Activated T-helper 9 cell treated with anti-CD3 and anti-CD28 coated beads, Interleukin-2, amount 50 U/mL, for 16 hours (primary cell): ENCODE measurements at places on chromosomes 11 and 22.

DNA sequence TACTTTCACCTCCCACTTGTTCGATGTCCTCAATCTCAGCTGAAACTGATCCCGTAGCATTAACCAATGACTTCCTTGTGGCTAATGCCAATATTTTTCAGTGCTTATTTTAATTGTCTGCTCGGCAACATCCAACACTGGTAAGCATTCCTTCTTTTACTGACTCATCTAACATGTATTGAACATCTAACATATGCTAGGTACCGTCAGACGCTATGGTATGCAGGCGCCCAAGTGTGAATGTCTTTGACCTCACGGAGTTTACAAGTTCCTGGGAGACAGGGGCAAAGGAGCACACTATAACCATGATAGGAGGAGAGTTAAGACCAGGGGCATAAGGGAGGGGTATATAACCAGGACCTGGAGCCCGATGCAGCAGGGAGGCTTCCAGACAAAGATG lies 1.7 kb downstream of the BRMS1 start:
- no peak for DNase-seq

GRCh38 chr22:30397656-30398635 lies 1.1 kb downstream of the SEC14L2 start:
- DNase-seq = no peak

DNA sequence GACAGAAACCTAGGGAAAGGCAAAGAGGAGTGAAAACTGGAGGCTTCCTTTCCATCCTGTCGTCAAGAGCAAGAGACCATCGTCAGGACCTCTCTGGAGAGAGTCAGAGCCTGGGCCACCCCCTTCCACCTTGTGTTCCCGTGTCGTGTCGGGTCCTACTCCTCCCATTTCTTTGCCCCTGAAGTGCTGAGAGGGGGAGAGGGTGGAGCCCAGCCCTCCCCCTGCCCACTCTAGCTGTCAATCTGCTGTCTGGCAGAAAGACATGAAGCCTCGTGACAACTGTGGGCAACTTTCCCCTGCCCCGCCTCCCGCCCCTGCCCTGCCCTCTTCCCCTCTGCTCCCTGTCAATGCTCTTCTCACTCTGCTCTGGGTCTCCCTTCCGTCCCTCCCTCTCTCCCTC lies 20.6 kb downstream of the ANKK1 start:
- no peak for DNase-seq

GRCh38 chr22:33564683-33565082 lies 355.6 kb downstream of the LARGE1 start:
- DNase-seq = no peak

- no peak for DNase-seq
Observed at GRCh38 chr11:65113361-65113756, 1.7 kb downstream of the TM7SF2 start.

- no peak for DNase-seq
Observed at GRCh38 chr11:41457216-41458014, 2.0 kb downstream of the LRRC4C start.

DNA sequence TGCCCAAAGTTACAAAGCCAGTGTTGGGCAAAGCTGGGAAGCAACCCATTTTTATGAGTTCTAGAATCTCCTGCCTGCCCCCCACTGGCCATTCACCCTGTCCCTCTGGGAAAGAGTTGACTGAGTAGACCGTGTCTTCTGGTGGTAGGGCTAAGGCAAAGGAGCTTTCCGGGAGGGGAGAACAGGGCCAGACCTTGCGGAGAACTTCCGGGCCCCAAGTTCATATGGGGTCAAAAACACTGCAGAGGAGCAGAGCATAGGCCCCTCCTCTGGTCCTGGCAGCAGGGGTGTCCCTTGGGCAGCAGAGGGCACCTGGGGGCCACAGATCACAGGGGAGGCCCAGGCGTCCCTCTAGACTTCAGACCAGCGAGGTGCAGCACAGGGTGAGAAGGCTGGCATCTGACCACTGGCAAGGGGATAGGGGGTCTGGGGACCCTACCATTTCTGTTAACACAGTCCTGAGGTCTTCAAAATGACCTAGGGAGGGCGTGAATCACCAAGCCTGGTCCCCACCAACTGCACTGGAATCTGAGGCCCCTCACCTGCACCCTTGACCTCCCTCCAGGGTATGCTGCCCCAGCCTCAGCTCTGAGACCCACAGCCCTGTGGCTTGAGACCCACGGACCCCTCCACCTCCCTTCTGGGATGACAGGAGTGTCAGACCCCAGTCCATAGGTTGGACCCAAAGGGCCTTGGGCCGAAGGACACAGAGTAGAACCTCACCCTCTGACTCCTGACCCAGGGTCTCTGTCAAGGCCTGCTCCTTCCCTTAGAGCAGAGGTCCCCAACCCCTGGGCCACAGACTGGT lies 1.3 kb upstream of the ARAP1 start:
- no peak for DNase-seq

DNA sequence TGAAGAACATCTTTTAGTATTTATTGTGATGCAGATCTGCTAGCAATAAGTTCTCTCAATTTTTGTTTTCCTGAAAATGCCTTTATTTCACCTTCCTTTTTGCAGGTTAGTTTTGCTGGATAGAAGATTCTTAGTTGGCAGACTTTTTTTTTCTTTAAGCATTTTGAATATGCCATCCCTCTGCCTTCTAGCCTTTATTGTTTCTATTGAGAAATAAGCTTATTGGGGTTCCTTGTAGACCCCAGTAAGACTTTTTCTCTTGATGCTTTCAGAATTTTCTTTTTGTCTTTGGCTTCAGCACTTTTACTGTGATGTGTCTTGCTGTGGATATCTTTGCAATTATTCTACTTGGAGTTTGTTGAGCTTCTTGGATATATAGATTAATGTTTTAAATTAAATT lies 160.6 kb downstream of the PGR start:
- no peak for DNase-seq

GRCh38 chr11:129610125-129610524 lies 205.5 kb upstream of the TMEM45B start:
- DNase-seq = no peak

DNA sequence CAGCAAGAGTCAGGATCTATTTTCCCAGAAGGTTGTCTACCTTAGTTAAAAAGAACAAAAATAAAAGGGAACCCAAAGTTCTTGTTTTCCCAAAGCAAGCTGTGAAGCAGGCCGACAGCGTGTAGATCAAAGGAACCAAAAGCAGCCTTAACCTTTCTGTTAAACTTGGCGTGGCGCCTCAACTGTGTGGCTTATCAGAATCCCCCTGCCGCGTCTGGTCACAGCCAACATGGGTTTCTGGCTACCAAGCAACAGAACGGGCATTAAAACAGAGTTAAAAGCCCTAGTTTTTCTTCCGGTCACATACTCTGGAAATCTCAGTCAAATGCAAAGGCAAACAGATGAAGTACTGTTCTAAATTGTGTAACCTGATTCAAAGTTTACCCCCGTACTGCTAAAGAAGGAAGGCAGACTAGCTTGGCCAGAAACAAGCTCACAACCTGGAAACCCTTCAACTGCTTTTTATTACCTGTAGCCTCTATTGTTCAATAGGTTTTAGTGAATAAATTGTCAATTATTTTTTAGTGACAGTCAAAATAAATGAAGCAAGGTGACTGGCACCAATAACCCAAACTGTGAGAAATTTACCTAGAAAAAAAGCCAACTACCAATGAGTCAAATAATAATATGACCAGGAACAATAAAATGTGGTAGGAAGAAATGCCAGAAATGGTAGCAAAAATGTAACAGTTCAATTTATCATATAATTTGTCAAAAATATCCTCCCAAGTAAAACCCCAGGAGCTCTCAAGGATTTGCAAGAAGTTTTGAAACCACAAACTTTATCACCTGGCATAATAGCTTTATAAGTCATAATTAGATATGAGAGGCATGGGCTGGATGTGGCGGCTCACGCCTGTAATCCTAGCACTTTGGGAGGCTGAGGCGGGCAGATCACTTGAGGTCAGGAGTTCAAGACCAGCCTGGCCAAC lies 21.4 kb downstream of the CHKA start:
- DNase-seq = no peak

DNA sequence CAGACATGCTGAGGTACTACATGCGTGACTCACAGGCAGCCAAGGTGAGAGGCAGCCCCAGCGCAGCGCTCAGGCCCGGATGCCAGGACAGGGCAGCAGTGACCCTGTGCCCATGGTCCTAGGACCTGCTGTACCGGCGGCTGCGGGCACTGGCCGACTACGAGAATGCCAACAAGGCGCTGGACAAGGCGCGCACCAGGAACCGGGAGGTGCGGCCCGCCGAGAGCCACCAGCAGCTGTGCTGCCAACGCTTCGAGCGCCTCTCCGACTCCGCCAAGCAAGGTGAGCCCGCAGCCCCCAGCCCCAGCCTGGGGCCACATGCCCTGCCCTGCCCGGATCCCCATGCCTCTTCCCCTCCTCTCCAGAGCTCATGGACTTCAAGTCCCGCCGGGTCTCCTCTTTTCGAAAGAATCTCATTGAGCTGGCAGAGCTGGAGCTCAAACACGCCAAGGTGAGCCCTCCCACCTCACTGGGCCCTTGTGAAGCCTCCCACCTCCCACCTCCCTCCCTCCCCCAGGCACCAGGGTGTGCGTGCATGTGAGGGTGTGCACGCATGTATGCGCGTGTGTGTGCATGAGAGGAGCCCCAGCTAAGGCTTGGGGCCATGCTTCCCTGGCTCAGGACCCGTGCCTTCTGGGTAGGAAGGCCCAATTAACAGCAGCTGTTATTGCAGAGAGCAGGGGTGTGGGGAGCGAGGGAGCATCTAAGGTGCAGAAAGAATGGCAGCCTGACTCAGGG lies 5.3 kb downstream of the CFL1 start:
- no peak for DNase-seq
